Urothelium cell line (cell line): ENCODE measurements at places on chromosomes 4 and X.

GRCh38 chr4:134787315-134787714 lies 585.7 kb upstream of the PABPC4L start:
- no peak for DNase-seq

GRCh38 chr4:163679189-163679588 lies 184.7 kb downstream of the TMA16 start:
- DNase-seq: peak; percentile 50

GRCh38 chr4:174707051-174707676 lies 121.9 kb downstream of the GLRA3 start:
- DNase-seq: no peak

- no peak for DNase-seq
Observed at GRCh38 chr4:6560416-6561172, 14.4 kb upstream of the MAN2B2 start.

DNA sequence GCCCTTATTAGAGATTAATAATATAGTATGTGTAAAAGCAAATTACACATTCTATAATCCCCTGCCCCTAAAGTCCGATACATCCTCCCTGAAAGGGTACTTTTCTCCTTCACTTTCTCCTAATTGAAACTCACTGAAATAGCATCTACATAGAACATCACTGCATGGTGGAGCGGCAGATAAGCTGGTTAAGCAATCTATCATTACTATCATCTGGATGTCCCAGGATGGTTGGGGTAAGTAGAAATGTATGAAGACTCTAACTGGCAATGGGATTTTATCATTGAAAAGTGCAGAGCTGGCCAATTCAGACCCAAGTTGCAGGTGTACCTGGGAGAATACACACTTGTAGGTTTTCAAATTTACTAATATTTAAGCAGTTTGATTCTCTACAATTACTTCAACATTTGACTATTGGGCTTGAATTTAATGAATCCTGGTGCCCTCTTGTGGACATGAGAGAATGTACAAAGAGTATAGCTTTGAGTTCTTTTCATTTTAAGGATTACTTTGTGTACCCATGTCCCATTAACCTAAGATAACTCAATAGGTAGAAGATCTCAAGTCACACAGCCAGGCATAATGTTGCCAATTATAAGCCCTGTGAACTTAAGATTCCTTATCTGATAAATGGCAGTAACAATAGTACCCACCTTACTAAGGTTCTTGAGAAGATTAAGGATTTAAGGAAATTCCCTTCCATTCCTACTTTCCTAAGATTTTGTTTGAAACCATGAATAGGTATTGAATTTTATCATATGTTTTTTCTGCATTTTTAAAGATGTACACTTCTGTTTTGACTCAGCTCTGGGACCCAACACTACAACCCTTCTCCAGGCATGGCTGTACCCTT lies 69.8 kb downstream of the SHROOM3 start:
- peak; percentile 43 for DNase-seq

DNA sequence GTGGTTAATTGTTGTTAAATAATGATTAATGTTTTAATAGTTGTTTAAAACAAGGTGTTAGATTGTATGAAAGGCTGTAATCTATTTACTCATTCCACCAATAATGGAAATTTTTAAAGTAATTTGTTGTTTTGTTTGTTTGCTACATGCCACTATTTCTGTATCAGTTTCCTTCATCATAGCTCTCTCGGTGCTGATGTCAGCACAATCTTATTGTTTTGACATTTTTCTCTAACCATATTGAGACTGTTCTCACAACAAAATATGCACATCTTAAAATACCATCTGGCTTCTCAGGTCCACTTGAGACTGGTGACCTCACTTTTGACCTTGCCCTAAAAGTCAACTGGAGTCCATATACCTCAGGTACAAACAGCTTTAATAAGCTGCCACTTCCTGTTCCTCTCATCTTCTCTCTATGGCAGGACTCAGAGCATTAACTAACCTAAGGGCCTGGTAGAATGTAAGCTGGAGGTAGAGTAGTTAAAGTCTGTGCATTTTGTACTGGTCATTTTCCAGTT lies 1.0 kb upstream of the GUCY1B1 start:
- no peak for DNase-seq

DNA sequence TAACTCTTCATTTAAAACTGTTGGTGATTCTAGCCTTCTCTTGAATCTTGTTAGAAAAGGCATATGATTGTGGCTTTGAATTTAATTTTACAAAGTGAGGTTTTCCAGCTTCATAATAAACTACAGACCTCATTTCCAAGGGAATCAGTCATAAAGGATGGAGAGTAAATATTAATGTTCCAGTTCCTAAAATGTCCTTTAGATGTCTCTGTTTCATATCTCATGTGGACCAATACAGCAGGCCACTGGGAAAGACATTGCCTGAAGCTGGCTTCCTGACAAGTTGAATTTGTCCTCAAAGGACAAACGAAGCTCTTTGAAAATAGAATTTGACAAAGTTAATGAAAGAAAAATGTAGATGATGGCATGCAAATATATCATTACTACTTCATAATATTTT lies 125.4 kb downstream of the ZNF330 start:
- DNase-seq: peak; percentile 40

DNA sequence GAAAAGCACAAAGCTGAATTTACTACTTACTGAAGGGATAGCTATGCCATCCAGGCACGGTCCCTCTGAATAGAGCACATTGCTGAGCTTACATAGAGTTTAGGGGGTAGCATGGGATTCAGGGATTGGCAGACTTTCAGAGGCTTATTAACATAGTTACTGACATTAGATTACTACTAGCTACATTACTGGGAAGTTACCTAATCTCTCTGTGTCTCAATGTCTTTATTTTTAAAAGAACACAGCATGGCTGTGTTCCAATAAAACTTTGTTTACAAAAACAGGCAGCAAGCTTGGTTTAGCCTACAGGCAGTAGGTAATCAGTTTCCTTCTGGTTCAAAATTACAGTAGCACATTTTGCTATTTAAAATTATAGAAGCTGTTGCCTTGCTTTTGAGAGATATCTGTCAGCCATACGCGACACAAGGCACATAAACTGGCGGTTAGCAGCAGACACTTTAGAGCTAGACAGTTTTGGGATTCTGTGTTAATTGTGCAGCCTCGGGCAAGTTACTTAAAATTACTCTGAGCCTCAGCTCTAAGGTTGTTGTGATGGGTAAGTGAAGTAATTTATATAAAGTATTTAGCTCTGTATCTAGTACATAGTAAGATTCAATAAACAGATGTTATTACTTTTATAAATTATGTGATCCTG lies 6.9 kb downstream of the KLHL8 start:
- no peak for DNase-seq

DNA sequence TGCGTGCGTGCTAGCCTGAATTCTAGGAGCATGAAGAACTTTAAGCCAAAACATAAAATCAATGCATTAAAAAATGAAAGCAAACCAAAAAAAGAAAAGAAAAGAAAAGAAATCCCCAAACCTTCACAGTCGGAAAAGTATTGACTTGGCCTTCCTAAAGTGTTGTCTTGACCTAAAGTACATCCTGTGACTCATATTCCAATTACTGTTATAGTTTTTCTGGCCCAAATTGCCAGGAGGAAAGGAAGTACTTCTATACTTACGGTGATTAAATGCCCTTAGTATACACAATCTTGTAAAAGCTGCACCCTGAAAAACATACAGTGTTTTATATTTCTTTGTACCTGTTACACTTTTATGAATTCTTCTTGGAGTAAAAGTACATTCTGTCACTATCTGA lies 512.8 kb downstream of the ANKRD50 start:
- no peak for DNase-seq

DNA sequence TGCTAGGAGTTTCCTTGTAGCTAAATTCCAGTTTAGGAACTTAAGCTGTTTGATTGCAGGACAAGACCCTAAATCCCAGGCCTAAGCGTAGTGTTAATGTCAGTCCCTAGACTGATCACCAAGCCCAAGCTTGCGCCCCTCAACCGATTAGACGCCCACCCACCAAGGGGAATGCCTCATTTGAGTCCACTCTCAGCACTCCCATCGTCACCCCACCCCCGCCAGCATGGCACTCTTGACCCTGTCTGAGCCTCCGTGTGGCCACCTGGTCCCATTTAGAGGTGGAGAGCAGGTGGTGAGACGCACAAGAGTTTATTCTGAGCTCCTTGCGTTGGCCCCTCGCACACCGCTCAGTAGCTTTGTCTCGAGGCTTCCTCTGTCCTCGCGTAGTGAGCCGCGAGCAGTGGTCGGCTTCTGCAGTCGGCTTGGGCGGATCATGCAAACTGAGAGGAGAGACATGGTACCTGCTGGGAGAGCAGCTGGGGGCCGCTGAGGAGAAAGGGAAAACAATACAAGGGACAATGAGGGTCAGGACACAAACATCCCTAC lies 48.5 kb upstream of the ZNF157 start:
- DNase-seq: no peak

DNA sequence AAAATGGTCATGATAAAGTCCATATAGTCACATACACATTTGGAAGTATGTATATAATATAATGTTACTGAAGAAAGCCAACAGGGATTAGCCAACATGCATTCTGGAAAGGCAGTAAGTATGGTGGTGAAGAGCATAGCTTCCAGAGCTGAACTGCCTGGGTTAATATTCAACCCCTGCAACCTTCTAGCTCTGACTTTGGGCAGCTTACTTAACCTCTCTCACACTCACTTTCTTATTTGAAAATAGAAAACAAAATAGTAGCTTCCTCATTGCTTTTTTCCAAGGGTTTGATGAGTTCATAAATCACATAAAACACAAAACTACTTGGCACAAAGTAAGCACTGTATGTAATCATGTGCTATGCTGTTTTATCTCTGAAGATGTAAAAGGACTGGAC lies 216.4 kb downstream of the CHIC2 start:
- DNase-seq: no peak

DNA sequence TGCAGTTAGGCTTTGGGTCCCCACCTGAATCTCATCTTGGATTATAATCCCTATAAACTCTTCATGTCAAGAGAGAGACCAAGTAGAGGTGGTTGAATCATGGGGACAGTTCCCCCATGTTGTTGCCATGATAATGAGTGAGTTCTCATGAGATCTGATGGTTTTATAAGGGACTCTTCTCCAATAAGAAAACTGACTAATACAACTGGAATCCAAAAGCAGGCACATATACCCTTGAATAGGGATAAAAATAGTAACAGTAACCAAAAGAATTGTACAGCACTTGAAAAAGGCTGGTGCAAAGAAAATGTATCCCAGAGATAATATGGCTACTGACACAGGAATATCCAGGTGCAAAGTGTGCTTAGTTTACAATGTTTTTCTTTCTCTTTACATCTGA lies 351.5 kb upstream of the MAD2L1 start:
- DNase-seq: no peak

GRCh38 chr4:6551660-6552059 lies 23.3 kb upstream of the MAN2B2 start:
- DNase-seq: no peak

DNA sequence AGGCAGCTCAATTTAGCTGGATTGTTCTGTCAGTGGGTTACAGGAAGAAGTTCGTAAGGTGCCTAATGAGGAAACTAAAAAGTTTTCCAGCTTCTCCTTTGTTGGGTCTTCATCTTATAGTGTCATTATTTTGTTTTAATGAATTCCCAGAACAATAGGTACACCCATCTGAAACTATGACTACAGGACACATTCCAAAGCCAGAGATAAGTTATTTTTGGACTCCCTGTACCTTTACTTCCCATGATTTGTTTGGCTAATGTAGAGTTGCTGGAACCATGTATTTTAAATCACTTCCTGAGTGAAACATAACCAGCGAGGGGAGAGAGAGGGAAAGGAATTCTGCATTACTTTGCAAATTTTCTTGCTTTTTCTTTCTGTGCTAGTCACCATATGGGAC lies 114.0 kb downstream of the CLCN5 start:
- no peak for DNase-seq

- no peak for DNase-seq
Observed at GRCh38 chr4:38668203-38668971, 4.4 kb downstream of the KLF3 start.

DNA sequence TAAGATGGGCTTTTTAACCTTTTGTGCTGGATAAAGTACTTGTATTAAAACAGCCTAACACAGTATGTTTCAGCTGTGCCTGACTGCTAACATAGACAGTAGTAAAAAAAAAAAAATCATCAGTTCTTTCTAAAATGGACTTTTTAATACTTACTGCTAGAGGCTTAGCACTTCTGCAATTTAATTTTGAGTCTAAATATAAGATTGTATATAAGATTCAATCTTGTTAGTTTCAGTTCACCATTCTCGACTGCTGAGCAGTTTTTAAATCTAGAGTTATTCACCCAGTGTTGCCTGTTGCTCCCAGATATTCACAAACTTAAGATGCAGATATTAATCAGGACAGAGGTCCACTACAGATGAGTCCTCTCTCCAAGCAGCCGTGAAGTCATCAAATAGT lies 6.8 kb downstream of the PLA2G12A start:
- DNase-seq: no peak

GRCh38 chrX:10233173-10233572 lies 76.4 kb downstream of the CLCN4 start:
- DNase-seq: no peak

GRCh38 chrX:36087366-36087765 lies 167.8 kb downstream of the CFAP47 start:
- no peak for DNase-seq

GRCh38 chr4:155854582-155855226 lies 11.4 kb downstream of the ASIC5 start:
- peak; percentile 30 for DNase-seq

- no peak for DNase-seq
Observed at GRCh38 chrX:16113978-16114565, 9.3 kb upstream of the GRPR start.

DNA sequence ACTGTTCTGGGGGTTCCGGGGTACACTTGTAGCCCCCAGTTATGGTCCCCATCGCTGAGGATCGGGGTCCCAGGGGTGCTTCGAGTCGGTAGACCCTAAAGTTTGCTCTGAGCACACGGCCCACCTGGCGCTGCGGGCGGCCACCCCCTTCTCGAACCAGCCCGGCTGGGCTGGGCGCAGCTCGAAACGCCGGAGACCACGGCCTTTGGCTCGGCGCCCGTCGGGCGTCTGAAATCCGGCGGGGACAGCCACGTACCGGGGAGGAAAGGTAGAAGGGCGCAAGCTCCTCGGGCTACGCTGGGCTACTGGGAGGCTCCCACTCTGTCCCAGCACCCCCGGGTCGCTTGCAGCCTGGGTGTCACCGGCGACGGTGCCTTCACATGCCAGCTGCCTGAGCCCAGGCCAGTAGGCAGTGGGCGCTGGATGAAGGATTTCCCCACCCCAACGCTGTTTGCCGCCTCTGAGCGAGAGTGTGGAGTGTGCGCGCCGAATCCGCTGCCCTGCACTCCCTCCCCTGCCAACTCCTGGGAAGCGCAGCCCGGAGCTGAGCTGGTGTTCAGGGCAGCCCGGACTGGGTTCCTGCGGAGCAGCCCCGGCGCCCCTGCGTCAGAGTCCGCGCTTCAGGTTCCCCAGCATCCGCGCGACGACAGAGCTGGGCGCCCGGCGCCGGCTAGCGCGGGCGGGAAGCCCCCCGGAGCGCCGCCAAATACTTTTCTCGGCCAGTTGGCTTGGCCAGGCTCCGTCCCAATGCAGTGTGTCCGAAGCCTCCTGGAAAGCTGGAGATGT lies 637 bp downstream of the MAMLD1 start:
- DNase-seq: no peak
